ENCODE measurements at places on chromosomes 7 and 10.

GRCh38 chr10:8468477-8468876 lies 414.0 kb downstream of the GATA3 start:
- no peak for DNase-seq

GRCh38 chr10:81576336-81576735 lies 298.7 kb upstream of the NRG3 start:
- no peak for DNase-seq

DNA sequence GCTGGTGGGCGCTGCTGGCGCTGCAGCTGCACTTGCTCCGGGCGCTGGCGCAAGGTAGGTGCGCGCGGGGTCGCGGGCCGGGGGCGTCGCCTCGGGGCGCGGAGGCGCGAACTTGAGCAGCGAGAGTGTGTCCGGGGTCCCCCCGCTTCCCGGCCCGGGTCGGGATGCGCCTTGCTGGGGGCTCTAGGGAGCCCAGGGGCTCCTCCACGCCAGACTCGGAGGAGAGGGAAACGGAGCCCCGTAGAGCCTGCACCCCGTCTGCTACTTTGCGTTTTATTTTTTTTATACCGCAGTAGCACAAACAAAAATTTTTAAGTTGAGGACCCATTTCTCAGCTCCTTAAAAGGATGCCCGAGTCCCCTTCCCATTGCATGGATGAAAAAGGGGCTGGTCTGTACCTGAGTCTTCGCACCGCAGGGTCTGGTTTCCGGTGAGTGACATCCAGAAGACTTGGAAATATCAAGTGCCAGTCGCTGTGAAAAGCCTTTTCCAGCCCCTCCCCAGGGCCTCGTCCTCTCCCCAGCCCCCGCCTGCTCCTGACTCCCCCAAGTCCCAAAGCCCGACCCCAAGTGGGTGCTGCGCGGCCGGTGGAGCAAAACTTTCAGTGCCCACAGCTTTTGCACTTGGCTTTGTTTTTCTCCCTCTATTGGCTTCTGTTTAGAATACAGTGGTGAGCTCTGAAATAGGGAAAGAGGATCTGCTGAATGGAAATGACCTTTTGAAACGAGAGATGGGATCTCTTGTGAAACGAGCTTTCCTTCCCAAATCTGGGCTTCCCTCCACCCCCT lies 973 bp downstream of the SDK1 start:
- DNase-seq, result no peak

GRCh38 chr7:39421661-39422060 lies 144.5 kb upstream of the YAE1 start:
- DNase-seq, result no peak

DNA sequence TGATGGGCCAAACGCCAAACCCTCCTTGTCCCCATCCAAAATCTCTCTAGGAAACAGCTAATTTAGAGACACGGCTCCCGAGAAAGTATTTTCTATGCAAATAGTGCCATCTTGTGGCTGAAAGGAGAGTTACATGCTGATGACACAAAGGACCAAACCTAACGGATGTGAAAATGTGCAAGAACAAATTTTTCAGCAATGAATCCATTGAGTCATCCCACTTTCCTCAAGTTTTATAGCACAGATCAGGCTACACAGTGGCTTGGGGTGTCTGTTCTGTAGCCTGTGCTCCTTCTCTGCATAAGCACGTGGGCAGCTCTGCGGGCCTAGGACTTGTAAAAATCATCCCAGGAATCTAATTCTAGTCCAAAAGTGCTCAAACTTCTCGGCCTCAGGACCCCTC lies 154.8 kb upstream of the PRR15 start:
- DNase-seq, result no peak

DNA sequence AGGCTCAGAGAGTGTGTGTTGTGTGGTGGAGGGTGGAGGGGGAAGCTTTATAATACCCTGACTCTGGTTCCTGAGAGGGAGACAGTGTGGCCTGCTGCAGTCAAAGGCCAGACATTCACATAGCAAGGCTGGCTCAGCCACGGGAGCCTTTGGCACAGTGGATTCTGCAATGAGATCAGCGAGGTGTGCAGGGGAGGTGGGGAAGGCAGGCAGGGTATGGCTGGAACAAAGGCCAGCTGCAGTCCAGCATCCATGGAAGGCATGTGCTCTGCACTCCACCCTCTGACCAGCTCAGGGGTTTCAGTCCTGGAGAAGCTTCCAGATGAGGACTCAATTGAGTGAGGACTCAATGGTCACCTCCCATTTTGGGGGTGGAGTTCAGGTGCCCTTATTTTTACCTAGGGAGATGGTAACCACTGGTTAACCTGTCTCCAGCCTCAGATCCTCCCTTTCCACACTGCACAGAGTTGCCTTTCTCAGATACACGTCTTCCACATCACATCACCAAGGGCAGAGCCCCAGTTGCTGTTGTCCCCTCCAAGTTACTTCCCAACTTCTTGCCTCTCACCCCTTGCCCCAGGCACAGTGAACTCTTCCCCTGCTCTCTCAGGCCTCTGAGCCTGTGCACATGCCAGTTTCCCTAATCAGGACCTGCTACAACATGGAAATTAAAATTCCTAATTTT lies 504.9 kb downstream of the GRID1 start:
- no peak for DNase-seq

DNA sequence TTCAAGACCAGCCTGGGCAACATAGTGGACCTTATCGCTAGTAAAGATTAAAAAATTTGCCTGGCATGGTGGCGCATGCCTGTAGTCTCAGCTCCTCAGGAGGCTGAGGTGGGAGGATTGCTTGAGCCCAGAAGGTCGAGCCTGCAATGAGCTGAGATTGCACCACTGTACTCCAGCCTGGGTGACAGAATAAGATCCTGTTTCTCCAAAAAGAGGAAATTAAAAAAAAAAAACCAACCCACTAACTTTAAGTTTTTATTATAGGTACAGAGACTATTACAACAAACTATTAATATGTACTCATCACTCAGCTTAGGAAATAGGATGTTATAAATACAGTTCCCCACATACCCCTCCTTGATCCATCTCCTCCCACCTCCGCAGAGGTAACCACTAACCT lies 30.2 kb downstream of the DHTKD1 start:
- no peak for DNase-seq

GRCh38 chr7:888081-889024 lies 12.0 kb downstream of the GET4 start:
- DNase-seq, result no peak

DNA sequence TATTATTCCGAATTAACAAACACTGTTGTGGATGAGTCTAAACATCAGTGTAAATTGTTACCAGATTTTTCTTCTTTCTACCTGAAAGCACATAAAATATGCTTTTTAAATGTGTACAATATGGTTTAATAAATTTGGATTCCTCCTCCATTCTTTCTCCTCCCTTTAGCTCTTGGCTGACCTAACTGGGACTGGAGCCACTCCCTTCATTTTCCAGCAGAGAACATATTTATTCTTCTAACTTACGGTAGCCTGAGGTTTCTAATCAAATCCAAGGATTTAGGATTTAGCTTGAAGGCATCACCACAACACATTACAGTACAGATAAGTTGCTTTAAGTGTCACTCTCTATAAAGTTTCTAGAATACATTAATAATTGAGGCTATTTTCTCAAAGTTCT lies 88.2 kb upstream of the SEMA3C start:
- no peak for DNase-seq

DNA sequence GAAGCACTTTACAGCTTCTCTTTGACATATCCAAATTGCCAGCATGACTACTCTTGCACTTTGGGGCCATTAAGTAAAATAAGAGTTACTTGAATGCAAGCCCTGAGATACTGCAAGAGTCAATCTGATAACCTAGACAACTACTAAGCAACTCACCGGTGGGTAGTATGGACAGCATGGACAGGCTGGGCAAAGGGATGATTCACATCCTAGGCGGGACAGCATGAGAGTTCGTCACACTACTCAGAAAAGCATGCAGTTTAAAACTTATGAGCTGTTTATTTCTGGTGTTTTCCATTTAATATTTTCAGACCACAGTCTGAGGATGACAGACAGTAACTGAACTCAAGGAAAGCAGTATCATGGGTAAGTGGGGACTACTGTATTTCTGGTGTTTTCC lies 84.0 kb downstream of the ORC5 start:
- no peak for DNase-seq

GRCh38 chr10:4353964-4354363 lies 472.0 kb upstream of the AKR1E2 start:
- no peak for DNase-seq
